Common myeloid progenitor, CD34-positive (primary cell): ENCODE measurements at places on chromosomes 6 and 20.
A peak's percentile ranks its signal among the peaks of the same experiment; 100 is the strongest.

GRCh38 chr20:4303136-4303535, 287.8 kb upstream of the RNF24 start:
- DNase-seq: no peak

- DNase-seq: peak; percentile 48
Measured at GRCh38 chr20:62925420-62926228, 681 bp downstream of the DIDO1 start.

DNA sequence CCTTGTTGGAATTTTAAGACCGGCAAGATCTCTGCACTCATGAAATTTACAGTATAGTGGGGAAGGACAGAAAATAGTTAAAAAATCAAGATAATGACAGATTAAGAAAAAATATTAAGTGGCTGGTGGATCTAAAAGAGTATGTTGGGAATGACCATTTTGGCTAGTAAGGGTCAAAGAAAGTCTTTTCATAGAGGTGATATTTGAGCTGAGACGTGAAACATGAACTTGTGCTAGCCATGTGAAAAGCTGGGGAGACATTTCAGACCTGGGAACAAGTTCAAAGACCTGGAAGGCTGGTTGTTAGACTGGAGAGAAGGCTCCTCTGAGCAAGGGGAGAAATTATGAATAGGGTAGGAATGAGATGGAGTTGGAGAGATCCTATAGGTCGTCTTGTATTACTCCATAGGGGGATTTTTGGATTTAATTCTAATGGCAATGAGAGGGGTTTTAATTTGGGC, 4.7 kb downstream of the BICRAL start:
- DNase-seq: no peak

DNA sequence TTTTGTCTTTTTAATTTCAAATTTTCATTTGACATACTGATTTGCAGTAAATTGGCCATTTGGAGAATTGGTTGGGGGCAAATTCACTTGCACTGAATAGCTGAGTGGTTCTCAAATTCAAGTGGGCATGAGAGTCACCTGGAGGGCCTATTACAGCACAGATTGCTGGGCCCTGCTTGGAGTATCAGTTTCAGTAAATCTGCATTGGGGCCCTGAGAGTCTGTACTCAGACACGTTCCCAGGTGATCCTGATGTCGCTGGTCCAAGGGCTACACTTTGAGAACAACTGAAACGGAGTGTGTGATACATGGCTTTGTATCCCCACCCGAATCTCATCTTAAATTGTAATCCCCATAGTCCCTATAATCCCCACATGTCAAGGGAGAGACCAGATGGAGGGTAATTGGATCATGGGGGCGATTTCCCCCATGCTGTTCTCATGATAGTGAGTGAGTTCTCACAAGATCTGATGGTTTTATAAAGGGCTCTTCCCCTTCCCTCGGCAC, 115.9 kb downstream of the KLHL32 start:
- no peak for DNase-seq

DNA sequence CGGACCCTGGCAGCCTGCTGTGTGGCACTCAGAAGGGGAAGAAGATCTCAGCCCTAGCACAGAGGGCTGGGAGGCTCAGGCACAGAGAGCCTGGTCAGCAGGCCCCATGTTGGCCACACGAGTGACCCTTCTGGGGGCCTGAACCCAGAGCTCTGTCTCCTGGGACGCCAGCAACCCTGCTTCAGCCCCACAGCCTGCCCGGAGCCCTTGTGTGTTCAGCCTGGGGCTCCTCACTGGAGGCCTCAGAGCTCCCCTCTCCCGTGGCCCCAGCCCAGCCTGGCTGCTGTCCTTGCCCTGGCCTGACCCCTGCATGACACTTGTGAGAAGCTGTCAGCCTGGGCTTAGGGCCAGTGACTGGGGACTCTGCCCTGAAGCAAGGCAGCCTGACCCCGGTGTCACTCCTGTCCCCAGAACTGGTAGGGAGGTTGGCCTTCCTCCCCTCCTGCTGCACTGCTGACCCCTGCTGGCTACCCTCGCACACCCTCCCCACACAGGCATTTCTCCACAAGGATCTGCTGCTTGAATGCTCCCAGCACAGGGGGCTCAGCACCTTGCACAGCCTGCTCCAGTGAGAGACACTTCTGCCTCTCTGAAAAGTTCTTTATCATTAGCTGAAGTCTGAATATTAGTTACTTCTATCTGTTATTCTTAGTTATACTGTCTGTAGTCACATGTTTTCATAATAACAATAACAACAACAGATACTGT, 15.4 kb upstream of the IP6K3 start:
- peak; percentile 73 for DNase-seq

GRCh38 chr6:2768696-2769095, 3.5 kb downstream of the WRNIP1 start:
- DNase-seq: no peak
